ENCODE measurements at places on chromosomes 7 and 10. TPM values are rescaled to one million over a fixed set of nuclear protein-coding genes. Genes with fewer than 3 reads are reported as not detected.

GBX1 gene
- total RNA-seq = 0.20 TPM

ZNF467 gene
- 38.0 TPM for total RNA-seq

SAP25 gene
- total RNA-seq = 13.5 TPM

FAM25G gene
- total RNA-seq = not detected

DNA sequence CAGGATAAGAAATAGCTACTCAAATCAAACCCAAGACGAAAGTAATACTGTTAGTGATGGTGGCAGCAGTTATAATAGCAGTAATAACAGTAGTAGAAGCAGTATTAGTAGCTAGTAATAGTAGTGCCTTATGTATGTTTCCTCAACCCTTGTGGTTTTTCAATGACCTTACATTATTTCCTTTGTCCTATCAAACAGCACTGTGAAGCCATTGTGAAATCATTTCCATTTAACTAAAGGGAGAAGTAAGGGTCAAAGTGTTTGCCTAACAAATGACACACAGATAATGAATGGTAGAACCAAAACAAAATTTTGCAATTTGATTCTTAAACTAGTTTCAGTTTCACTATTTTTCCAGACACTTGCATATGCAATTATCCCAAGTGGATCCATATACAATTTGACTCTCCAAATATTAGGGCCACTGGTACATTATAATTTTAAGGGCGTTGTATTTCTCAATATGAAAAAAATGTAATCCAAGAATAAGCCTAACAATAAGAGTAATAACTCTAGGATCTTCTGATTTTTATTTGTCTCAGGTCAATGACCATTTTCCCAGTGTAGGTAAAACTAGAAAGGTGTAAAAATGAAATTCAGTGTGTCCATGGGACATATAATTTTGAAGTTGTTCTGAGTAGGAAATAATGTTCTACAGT, 33.7 kb upstream of the TMEM26 start:
- DNase-seq = no peak

DNA sequence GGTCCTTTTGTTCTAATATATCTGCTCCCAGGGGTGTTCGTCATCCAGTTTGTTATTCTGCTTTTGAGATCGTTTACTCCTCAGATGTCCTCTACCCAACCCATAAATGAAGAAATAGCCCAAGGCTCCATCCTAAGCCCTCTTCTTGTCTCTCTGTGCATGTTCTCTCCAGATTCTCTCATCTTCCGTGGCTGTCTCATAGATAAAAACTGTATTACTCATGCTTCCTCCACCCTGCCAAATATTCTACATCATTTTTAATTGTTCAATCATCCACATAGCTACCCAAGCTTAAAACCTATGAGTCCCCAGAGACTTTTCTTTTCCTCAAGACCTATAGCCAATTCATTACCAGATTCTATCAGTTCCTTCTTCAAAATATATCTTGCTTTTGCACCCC, 44.9 kb downstream of the CAV1 start:
- no peak for DNase-seq

- no peak for DNase-seq
Measured at GRCh38 chr10:31664803-31665202, 263.8 kb downstream of the ARHGAP12 start.

DNA sequence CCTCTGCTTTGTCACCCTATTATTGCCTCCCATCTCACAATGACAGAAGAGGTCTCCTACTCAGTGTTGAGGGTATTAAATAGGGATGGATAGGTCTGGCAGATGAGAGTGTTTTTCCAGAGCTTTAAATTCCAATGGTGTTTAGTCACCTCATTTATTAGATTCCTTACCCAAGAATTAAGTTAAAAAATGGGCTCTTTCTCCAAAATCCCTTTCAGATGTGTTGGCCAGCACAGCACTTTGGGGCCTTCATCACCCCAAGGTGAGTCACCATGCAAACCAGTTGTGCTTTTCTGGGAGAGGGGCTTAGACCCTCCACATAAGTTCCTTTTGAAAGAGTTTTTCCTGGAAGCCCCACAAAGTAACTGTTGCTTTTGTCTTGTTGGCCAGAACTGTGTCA, 78.4 kb downstream of the CYP26A1 start:
- no peak for DNase-seq

Measured in mesothelial cell of epicardium (in vitro differentiated cells).